ENCODE measurements at places on chromosomes 2 and 18.
A peak's percentile ranks its signal among the peaks of the same experiment; 100 is the strongest.

- DNase-seq, result no peak
Observed at GRCh38 chr2:22934747-22935146, 450.2 kb upstream of the KLHL29 start.

GRCh38 chr2:58922245-58922644 lies 681.1 kb upstream of the FANCL start:
- peak; percentile 18 for DNase-seq

DNA sequence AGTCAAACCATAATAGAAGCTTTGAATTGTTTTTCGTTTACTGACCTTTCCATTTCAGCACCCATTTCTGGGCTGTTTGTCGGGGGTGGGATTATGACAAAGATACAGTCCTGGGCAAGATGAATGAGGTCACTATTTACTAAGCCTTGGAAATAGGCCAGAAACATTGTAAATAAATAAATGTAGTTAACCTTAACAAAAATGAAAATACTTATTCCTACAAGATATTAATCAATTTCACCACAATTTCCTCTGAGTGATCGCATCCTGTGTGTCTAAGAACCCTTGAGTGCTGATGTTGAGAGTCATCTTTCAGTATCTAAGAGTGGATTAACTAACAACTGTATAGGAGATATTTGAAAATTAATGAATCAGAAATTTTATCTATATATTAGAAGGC lies 14.0 kb downstream of the ITGA4 start:
- DNase-seq, result no peak

GRCh38 chr2:167776359-167776758 lies 471.0 kb downstream of the STK39 start:
- DNase-seq, result no peak

DNA sequence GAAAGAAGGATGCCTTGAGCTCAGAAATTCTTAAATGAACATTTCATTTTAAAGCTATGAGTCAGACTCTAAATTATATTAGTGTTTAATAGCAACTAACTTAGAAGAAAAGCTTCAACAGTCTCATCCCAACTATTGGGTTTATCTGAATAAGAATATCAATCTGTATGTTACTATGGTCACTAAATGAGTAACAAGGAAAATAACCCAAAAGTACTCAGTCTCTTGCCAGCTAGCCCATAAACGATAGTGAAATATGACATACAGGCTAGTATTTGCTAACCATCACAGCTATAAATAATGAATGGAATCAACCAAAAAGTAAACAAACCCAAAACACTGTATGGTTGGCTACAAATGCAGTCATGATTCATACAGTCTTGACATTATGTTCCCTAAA lies 174.9 kb downstream of the RAB3GAP1 start:
- no peak for DNase-seq

DNA sequence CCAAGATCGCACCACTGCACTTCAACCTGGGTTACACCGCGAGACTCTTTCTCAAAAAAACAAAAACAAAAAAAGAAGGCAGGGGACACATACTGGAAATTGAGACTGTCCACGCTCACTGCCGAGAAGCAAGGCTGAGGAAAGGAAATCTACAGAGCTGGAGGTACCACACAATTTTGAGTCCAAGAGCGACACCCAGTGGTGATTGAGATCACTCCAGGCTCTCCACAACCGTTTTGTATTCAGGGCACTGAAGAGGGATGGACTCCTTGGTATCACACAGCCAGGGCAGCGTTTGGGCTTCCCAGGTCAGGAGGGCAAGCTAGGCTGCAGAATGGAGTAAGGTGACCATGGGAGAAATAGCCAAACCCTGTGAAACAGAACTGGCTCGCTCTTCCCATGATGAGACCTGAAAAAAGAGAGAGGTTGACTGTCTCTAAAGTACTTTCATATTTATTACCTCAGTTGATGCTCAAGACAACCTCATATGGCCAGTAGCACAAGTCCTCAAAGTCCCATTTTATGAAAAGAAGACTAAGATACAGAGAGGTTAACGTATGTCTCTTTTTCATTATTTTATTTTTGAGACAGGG lies 74.5 kb upstream of the YPEL5 start:
- peak; percentile 68 for DNase-seq

DNA sequence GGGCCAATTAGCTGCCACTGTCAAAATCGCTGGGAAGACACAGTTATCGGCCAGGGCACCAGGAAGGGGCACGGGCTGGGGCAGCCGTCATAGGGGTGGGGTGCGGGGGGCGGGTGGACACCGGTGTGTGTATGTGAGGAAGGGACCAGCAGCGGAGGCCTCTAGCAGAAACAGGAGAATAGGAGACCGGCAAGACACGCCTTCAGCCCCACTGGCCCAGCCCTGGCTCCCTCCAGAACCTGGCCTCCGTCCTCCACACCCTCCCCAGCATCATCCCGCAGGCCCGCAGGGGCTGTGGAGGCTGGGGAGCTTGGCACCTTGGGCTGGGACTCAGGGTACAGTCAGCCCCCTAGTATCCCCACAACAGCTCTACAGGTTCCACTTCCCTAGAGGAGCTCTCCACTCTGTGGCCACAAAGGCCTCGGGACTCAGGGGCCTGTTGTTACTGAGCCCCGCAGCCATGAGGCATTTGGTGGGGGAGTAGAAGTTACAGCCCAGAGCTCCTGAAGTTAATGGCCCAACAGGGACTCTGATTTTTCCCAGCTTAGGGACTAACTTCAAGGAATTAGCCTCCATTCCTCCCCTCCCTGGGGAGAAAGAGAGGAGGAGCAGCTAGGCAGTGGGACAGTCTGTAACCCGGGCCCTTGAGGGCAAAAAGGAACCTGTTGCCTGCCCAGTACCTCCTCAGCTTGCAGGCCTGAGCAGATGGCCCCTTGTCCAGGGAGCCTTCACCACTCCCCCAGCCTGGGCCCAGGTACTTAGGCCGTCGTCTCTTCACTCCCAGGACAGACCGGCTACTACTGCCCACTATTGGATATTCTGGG lies 19.9 kb downstream of the SH2D6 start:
- DNase-seq, result peak; percentile 24

DNA sequence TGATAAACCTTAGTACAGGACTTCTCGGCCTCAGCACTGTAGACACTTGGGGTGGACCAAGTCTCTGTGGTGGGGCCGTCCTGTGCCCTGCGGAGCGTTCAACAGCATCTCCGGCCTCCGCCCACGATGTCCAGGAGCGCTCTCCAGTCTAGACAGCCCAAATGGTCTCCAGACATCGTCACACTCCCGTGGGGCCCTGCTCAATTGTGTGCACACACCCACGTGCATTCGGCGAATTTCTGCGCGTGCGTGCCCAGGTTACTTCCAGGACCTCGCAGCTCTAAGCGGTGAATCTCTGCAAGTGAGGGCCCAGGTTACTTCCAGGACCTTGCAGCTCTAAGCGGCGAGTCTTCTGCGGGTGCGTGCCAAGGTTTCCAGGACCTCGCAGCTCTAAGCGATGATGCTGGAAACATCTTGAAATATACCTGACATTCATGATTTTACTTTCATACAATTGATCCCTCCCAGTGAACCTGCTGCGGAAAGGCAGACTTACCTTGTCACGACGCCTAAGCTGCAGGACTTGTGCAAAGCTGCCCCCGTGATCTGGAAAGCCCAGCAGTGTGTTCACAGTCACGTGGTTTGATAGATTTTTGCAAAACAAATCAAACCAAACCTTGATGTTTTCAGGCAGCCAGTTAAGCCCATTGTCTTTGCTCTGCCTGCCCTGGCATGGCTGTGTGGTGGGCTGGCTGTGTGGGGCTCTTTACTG lies 16.1 kb upstream of the OTOS start:
- DNase-seq, result no peak

- no peak for DNase-seq
Observed at GRCh38 chr2:238697193-238698071, 150.5 kb upstream of the TWIST2 start.

DNA sequence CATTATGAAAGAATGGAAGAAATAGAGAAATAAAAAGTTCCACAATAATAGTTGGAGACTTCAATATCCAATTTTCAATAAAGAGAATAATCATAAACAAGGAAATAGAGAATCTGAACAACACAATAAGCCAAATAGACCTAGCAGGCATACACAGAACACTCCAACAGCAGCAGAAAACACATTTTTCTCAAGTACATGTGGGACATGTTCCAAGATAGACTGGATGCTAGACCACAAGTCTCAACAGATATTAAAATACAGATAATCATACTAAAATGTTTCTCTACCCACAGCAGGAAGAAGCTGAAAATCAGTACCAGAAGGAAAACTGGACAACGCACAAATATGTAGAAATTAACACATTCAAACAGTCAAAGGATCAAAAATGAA lies 113.9 kb downstream of the USP34 start:
- DNase-seq, result peak; percentile 64

GRCh38 chr2:28355521-28356094 lies 37.0 kb upstream of the FOSL2 start:
- DNase-seq, result no peak

DNA sequence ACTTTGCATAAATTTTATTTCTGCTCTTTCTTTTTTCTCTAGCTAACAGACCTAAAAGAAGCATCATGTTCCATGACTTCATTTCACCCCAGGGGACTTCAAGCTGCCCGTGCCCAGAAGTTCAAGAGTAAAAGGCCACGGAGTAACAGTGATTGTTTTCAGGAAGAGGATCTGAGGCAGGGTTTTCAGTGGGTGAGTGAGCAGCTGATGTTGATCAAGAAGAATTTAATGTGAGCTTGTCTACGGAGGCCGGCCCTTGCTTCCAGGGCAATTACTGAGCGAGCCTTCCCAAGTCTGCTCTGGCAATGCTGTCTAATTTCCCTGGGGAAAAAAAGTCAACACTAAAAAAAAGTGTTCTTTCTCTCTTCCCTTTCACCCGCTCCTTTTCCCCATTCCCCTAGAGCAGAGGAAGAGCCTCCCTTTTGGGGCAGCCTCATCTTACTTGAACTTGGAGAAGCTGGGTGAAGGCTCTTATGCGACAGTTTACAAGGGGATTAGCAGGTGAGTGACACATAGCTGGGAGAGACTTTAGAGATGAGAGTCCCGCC lies 1.2 kb downstream of the CDK15 start:
- peak; percentile 95 for DNase-seq

DNA sequence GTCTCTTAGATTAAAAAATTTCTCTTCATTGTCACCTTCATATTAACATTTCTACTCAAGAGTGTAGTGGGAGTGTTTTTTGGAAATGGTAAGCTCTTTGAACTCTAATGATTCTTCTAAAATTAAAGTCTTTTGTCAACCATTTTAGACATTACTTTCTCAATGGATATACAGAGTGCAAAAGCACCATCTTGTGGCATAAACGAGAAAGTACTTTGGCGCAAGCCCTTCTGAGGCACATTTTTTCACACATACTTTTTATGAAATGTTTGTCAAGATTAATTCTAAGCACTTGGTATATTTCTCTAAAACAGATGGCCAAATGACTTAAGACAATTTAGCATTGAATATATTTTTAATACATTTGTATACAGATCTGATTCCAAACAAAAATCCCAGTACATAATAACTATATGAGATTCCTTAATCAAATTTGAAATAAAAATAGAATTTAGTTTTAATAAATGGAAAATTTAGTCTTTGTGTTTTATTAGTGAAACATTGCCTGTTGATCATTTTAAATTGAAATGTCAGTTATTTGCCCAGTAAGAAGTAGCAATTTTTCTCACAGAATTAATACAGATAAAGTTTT lies 63.3 kb upstream of the GALNT5 start:
- DNase-seq, result peak; percentile 70

DNA sequence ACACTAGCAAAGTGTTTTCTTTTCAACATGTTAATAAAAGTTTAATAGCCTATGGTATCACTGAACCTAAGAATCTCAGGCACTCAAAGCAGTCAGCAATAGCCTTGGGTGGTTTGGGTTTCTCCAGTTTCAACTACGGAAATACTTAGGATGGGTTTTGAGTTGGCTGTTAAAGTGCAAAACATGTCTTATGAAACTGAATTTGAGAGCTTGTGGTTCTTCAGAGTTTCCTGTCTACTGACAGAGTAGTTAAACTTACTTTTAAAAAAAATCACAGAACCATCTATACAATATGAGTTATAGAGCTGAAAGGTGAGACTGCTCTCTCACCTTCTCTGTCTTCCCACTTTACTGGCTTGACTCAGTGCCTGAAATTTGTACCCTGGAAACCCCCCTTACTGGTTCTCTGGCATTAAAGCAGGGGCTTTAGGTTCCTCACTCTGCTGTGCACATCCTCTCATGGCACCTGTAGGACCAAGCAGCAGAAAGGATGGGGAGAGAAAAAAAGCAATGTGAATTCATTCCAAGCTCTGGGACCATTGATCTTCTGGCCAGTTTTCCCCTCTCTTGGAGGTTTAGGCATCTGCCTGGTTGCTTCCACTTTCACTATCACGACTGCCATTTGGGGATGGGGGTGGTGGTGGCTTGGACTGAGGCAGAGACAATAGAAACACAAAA lies 18.1 kb downstream of the CCDC141 start:
- peak; percentile 81 for DNase-seq

GRCh38 chr2:207939342-207940108 lies 85.8 kb downstream of the PLEKHM3 start:
- no peak for DNase-seq

DNA sequence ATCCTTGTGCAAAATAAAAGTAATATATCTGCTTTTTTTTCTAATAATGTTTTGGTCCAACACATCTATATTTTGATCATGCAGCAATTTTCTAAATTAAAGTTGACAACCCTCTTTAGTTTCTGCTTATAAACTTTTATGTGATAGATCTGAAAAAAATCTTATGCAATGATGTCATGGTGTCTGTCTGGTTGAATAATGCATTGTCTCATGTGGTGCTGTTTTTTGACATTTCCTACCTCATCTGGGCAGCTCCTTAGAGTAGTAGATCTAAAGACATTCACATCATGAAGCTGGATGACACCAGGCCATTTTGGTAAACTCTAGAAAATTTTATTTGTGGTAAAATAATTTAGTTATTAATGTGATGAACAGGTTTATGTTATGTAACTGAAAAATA lies 106.8 kb upstream of the FN1 start:
- DNase-seq, result peak; percentile 51

GRCh38 chr2:190841707-190842505 lies 38.7 kb upstream of the GLS start:
- DNase-seq, result peak; percentile 74

DNA sequence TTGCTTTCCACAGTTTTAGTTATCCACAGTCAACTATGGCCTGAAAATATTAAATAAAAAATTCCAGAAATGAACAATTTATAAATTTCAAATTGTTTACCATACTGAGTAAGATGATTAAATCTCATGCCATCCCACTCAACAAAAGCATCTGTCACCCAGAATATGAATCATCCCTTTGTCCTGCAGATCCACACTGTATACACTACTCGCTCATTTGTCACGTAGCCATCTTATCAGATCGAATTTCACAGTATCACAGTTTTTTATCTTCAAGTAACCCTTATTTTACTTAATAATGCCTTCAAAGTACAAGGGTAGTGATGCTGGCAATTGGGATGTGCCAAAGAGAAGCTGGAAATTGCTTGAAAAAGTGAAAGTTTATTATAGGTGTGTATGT lies 291.8 kb upstream of the LRATD1 start:
- DNase-seq, result no peak

GRCh38 chr2:240573071-240573515 lies 4.8 kb downstream of the RNPEPL1 start:
- DNase-seq, result no peak

Measured in fibroblast of skin of scalp (primary cell).